ENCODE measurements at places on chromosomes 12 and 14.

- no peak for DNase-seq
These were observed 38.6 kb downstream of the CCDC85C start for GRCh38 chr14:99565383-99565782.

GRCh38 chr14:55075628-55076175 lies 24.3 kb downstream of the MAPK1IP1L start:
- no peak for DNase-seq

DNA sequence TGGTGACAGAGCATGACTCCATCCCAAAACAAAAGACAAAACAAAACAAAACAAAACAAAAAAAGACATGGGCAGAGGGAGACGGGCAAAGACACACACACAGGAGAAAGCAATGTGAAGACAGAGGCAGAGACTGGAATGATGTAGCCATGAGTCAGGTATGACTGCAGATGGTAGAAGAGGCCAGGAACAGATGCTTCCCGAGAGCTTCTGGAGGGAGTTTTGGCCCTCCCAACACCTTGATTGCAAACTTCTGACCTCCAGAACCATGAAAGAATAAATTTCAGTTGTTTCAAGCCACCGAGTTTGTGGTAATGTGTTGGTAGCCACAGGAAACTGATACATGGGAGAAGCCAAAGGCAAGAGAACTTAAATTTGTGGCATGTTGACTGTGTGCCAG lies 27.1 kb downstream of the VWF start:
- no peak for DNase-seq

DNA sequence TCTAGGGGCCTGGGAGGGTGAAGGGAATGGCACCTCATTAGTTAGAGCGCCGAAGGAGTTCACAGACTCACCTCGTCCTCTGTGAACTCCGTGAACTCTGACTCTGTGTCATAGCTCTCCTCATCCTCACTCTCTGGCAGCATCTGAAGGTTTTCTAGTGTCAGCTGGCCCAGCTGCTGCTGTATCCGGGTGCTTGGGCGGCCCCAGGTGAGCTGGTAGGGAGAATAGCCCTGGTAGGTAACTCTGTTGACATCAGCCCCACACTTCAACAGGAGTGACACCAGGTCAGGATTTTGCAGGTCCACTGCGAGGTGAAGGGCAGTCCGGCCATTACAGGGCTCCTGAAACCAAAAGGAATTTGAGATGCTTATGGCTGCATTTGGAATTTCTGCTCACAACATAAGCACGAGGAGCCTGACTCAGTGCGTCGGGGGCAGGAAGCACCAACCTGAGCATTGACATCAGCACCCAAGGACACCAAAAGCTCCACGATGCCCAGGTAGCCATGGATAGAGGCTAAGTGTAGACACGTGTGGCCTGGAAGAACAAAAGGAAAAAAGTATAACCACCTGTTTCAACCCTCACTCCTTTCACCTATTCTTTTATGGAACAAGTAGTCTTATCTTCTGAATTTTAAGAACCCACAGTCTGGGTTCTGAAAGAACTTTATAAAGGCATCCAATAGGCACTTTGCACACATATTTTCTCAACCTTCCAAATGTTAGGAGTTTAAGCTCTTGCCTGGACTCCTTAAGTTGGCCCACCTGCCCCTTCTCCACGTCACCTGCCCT lies 2.0 kb downstream of the NFKBIA start:
- DNase-seq = no peak

DNA sequence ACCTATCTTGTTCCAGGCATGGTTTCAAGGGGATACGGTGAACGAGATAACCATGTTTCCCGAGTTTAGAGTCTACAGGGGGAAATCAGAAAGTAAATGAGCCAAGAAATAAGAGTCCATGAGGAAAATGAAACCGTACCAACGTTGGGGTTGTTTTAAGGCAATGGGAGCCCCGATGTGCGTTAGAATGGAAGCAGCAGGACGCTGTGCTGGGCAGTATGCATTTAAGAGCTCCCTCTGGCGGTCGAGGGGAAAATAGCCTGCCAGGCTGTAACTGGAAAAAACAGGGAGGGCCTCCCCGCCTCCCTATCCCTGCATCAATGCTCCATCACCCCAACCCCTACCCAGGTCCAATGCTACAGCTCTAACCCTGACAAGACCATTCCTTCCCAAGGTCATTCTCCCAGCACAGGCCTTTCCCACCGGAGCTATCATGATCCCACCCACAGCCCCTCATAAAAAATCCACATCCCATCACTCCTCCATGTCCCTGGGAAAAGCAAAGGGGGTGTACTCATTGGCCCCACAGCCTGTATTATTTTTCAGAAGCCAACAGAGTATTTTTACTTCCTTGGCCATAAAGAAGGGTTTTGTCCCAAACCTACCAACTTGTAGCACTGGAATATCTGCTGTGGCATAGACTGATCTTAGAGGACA lies 226.3 kb upstream of the NOS1 start:
- no peak for DNase-seq

DNA sequence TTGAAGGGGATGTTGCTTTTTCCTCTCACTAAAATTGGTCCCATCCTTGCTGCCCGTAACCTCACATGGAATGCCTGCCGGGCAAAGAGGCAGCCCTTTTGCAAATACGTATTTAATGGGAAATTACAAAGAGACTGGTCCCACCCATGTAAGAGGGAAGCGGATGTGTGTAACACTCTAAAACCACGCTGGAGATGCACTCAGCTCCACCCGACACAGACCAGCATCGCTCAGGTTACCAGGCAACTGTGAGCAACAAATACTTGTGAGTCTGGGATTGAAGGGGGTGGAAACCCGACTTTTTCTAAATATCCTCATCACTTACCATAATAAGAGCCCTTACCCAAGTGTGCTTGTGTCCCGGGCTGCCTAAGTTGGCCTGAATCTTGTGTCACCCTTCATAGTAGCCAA lies 47.7 kb downstream of the ELK3 start:
- no peak for DNase-seq

GRCh38 chr14:63781686-63782085 lies 53.8 kb upstream of the SGPP1 start:
- no peak for DNase-seq

DNA sequence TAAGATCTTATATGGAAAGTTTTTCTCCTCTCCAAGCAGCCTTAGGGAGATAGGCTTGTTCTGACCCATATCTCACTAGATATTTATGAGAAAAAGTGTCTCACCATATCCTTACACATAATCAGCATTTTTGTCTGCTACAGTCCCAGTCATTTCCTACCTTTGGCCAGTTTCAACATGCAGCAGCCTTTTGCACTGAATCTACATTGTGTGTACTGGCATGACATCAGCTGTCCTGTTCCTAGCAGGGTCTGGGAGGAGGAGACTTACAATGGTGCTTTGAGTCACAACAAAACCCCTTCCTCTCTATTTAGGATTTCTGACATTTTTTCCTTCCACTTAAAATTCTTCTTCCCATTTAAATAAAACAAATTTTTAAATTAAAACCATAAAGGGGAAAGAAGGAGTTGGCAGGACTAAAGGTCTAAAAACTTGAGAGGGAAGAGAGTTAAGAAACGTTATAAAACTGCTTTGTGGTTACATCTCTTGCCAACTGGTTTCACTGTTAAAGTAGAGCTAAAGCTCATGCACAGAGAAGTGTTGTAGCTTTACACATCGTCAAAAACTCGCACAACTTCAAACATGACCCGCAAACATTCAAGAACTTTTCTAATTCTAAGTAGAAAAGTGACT lies 53.3 kb upstream of the CERS5 start:
- no peak for DNase-seq

GRCh38 chr14:71539650-71540285 lies 392.5 kb upstream of the RGS6 start:
- DNase-seq = no peak

DNA sequence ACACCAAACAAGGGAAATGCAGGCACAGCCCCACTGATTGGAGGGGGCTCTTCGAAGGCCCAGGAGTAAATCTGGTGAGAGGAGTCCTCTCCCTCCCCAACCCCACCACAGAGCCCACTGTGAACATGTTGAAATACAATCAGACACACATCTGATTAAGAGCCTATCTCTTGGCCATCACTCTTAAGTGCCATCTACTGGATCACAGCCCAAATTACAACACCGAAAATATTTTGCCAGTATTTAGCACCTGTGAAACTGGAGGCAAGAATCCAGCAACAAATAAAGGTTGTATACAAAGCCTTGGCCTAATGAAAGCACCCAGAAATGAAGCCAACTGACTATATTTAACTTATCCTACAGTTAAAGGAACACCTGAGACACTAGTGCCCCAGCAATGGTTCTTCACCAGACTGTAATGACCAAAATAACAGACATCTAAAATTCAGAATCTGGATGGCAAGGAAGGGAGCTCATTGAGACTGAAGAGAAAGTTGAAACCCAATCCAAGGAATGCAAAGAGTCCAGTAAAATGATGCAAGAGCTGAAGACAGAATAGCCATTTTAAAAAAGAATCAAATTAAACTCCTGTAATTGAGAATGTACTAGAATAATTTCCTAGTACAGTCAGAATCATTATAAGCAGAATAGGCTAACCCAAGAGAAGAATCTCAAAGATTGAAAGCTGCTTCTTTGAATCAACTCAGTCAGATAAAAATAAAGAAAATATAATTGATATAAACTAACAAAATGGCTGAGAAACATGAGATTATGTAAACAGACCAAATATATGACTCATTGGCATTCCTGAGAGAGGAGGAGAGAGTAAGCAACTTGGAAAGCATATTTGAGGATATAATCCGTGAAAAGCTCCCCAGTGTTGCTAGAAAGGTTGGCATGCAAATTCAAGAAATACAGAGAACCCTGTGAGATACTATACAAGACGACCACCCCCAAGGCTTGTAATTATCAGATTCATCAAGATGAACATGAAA lies 1117.0 kb downstream of the FLRT2 start:
- DNase-seq = no peak

DNA sequence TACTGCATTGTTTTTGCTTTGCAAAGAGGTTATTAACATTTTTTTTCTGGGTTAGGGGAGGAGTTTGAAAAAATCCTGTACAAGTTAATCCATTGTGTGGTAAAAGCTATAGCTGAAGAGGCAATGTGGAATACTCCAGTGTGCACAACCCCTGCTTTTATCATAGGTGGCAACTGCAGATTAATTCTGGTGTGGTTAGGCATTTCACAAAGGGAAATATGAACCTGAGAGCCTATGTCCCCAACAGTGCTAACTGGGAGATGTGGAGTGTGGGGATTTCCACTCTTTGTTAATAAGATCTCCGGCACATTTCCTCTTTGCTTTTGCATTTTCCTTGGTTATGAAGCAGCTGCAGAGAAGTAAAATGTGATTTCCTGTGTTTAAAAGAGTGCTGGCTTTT lies 33.6 kb downstream of the PRORP start:
- DNase-seq = no peak

GRCh38 chr12:74328623-74329022 lies 209.0 kb upstream of the ATXN7L3B start:
- DNase-seq = no peak

- no peak for DNase-seq
These were observed 200.9 kb upstream of the PLXNC1 start for GRCh38 chr12:93947486-93947885.

DNA sequence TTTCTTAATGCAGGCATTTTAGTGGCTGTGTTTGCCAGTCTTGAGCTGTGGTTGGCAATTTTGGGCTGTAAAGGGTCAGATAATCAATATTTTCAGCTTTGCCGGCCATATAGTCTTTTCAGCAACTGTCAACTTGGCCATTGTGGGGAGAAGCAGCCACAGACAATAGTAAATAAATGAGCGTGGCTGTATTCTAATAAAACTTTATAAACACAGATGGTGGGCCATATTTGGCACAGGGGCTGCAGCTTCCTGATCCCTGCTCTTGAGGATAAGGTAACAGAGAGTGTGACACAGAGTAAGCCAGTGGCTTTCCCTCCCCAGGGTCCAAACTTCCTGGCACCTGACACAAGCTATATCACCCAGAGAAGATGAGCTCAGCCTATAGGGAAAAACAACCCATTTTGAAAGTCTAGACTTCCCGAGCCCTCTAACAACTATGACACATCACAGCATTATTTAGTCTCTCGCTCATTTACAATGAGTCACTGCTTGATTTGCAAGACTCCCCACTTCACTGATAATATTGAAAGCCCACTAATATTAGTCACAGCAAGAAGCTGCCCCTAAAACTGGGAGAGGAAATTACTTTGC lies 163.1 kb upstream of the TMPO start:
- DNase-seq = no peak

GRCh38 chr14:90319634-90320541 lies 11.9 kb downstream of the NRDE2 start:
- no peak for DNase-seq

- DNase-seq = no peak
These were observed 8.0 kb downstream of the SCNN1A start for GRCh38 chr12:6367065-6367968.

DNA sequence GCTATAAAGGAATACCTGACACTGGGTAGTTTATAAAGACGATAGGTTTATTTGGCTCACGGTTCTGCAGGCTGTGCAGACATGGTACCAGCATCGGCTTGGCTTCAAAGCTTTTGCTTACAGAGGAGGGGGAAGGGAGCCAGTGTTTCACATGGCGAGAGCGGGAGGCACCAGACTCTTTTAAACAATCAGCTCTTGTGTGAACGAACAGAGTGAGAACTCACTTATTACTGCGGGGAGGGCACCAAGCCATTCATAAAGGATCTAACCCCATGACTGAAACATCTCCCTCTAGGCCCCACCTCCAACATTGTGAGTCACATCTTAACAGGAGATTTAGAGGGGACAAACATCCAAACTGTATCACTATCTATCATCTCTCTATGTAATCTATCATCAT lies 227.4 kb downstream of the TMEM132D start:
- DNase-seq = no peak

DNA sequence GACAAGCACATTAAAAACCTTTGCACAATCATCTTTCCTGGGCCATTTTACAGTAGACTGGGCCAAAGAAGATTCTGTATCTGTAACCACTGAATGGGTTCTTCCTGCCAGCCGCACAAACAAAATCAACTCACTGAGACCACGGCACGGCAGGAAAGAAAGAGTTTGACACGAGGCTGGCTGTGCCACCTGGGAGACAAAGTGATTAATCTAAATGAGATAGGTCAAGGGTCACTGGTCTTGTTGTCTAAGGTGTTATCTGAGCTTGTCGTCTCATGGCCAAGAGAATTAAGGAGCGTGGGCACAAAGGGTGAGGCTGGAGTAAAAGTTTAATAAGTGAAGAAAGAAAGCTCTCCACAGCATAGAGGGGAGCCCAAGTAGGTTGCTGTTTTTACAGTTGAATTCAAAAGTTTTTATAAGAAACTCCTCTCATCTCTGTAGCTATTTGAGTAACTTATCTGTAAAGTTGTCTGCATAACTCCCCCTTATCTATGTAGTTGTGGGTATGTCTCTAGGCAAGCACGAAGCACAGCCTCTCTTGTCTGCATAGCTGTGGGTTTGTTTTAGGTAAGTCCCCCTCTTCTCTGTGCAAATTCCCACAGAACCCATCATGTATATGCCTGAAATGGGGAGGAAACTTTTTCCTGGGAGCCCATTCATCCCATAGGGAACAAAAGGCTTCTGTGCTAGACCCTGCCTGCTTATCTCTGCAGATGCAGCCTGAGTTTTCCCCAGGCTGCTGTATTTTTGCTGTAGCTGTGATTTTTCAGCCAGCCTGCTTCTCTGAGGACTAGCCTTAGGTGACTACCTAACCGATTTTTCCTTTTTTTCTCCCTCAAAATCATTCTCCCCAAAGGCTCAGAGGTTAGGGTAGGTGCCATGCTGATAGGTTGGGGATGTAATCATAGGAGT lies 1314.6 kb upstream of the TMEM132C start:
- DNase-seq = no peak

Measured in NCI-H2081 treated with DMSO at 0.1 percent for 48 hours (cell line).